Natural killer cell (primary cell): ENCODE measurements at places on chromosomes 16 and 17.

GRCh38 chr17:40935624-40936023 is 1.8 kb downstream of the KRT23 start:
- DNase-seq: no peak

DNA sequence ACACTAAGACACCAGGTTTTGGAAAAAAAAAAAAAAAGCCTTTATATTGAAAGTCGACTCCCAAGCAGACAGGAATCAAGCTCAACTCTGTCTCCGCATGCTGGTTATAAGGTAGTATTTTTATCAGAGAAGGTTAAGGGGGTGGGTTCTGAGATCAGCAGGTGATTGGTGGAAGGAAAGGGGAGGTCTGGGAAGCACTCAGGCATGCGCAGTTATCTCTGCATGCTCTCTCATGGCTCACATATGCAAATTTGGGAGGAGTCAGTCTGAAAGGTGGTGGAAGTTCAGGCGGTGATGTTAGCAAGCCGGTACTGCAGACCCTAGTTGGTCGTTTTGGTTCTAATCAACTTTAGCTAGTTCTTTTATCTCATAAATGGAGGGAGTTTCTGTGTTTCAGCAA is 357.6 kb upstream of the C16orf82 start:
- DNase-seq: no peak

GRCh38 chr16:72995151-72995881 is 52.6 kb downstream of the ZFHX3 start:
- DNase-seq: no peak

- no peak for DNase-seq
Observed at GRCh38 chr16:49382916-49383315, 9.3 kb downstream of the C16orf78 start.

- no peak for DNase-seq
Observed at GRCh38 chr16:85845266-85845665, 45.8 kb downstream of the COX4I1 start.

- DNase-seq: peak; percentile 66
Observed at GRCh38 chr17:39591958-39592954, 15.5 kb downstream of the NEUROD2 start.

- DNase-seq: no peak
Observed at GRCh38 chr17:44918006-44918405, 2.7 kb upstream of the GFAP start.

GRCh38 chr16:80027007-80027965 is 426.7 kb upstream of the MAF start:
- peak; percentile 54 for DNase-seq

- no peak for DNase-seq
Observed at GRCh38 chr16:17532338-17532995, 61.7 kb upstream of the XYLT1 start.

- peak; percentile 69 for DNase-seq
Observed at GRCh38 chr17:18217412-18218015, 7.9 kb upstream of the LLGL1 start.

GRCh38 chr16:69064764-69065313 is 40.6 kb upstream of the HAS3 start:
- DNase-seq: no peak
